ENCODE measurements at places on chromosomes 3 and 15. TPM values are rescaled to one million over a fixed set of nuclear protein-coding genes. Genes with fewer than 3 reads are reported as not detected.

DNA sequence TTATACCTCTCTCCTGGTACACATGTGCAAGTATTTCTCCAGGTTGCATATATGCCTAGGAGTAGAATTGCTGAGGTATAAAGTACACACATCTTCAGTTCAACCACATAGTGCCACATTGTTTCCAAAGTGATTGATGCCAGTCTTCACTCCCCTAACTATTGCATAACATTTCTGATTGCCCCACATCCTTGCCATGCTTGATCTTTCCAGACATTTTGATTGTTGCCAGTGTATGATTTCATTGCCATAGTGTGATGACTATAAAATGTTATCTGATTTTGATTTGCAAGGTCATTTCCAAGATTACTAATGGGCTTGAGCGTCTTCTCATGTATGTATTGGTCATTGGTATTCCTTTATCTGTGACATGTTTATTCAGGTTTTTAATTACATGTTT is 61.1 kb upstream of the MLF1 start:
- H3K27ac ChIP-seq: no peak overlapping the region
- no peak overlapping the region for H3K4me3 ChIP-seq
- DNase-seq: no peak
- H3K27me3 ChIP-seq: no peaks in the 10 kb centered on the region
- no peaks in the 10 kb centered on the region for H3K4me1 ChIP-seq

DNA sequence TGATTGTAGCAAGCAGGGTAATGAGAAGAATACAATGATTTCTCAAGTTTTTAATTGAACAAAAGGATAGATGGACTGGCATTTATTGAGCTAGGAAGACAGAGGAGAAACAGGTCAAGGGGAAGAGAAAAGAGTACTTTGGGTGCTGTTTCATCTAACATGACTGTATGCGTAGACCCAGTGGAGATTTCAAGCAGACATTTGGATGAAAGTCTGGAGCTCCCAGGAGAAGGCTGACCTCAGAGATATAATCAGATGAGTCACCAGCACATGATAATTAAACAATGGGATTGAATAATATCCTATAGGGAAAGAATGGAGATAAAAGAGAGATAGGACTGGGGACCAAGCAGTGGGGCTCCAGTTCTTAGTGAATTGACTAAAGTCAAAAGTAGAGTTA is 194.9 kb downstream of the ARRDC4 start:
- no peak overlapping the region for H3K4me3 ChIP-seq
- DNase-seq: no peak
- H3K27ac ChIP-seq: no peak overlapping the region

DNA sequence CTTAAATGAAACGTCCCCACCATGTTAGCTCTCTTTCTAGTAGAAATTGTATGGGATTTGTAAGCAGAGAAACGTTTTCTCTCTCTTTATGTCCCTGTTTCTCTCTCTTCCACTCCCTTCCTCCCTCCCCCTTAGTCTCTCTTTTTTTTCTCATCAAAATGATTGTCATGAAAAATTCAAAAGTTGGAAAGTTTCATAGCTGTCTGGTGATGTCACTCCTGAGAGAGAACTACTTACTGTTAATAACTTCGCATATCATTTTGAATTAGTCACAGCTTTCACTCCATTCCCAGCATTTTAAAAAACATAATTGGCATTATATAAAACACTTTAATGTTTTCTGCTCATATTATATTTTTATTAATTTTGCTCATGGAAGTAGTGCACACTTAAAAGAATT is 331.1 kb downstream of the C3orf38 start:
- H3K27me3 ChIP-seq: no peaks in the 10 kb centered on the region
- H3K27ac ChIP-seq: no peak overlapping the region
- H3K36me3 ChIP-seq: no peaks in the 10 kb centered on the region
- no peak for DNase-seq
- no peak overlapping the region for H3K4me3 ChIP-seq
- no peaks in the 10 kb centered on the region for H3K4me1 ChIP-seq

DNA sequence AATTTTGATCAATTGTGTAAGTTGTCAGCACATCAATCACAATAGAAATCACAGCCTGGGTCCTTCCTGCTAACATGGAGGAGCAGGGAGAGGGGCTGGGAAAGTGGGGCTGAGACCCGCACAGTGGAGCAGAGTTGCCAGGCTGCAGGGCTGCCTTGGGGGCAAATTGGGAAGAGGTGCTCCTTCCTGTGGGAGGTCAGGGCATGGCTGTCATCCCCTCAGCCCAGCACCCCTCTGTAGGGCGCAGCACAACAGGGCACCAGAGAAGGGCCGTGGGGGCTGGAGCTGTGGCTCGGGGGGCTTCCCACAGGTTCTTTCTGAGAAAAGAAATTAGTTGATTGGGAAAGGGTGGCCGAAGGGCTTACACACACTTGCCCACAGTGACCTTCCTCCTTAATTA is 126.3 kb downstream of the NSMCE3 start:
- H3K4me3 ChIP-seq: no peak overlapping the region
- H3K36me3 ChIP-seq: no peaks in the 10 kb centered on the region
- no peak overlapping the region for H3K27ac ChIP-seq
- peaks cover 11% of the 10 kb centered on the region for H3K4me1 ChIP-seq

DNA sequence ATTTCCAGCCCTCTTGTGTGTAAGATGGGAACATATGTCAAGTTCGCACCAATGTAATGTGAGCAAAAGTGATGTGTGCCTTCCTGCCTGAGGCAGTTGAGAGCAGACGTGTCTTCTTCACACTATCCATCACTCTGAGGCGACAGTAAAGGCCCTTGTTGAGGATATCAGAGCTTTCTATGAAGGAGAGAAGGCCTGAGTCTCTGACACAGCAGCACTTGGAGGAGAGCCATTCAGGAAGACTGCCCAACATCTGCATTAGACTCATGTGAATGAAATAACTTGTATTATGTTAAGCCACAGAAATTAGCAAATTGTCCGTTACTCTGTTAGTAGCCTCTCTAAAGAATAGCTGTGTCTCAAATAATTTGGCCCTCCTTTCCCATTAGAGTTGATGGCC is 108.8 kb upstream of the CCDC54 start:
- DNase-seq: peak; percentile 27
- H3K4me1 ChIP-seq: peaks cover 10% of the 10 kb centered on the region
- no peaks in the 10 kb centered on the region for H3K27me3 ChIP-seq
- no peak overlapping the region for H3K27ac ChIP-seq
- no peak overlapping the region for H3K4me3 ChIP-seq

Gene ARRDC4
- 36.5 TPM for total RNA-seq

DNA sequence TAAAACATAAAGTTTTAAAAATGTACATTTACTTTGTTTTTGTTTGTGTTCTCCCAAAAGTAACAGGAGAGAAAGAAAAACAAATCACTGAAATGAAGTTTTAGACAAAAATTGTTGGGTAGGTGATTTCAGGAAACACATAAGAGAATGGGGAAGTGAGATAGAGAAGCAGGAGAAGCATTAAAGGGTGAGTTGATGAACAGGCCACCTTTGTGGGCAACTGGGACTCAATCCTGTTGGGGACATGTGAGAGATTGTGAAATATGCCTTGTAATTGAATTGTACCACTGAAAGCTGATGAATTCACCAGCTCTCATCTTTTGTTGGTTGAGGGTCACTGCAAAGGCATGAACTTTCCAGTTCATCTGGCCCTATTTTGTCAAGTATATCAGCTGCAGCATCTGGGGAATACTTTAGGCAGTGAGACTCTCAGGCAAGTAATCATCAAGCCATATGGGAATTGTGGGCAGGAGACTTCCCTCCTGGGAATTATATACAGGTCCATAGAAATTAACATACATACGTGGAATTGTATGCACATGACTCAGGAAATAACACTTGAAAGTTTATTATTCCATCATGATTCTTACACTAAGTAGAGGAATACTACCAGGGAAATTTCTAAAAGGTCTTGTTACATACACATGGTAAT is 181.0 kb downstream of the ZBBX start:
- DNase-seq: no peak
- H3K27ac ChIP-seq: no peak overlapping the region
- H3K27me3 ChIP-seq: no peaks in the 10 kb centered on the region
- H3K4me1 ChIP-seq: no peaks in the 10 kb centered on the region
- H3K4me3 ChIP-seq: no peak overlapping the region

DNA sequence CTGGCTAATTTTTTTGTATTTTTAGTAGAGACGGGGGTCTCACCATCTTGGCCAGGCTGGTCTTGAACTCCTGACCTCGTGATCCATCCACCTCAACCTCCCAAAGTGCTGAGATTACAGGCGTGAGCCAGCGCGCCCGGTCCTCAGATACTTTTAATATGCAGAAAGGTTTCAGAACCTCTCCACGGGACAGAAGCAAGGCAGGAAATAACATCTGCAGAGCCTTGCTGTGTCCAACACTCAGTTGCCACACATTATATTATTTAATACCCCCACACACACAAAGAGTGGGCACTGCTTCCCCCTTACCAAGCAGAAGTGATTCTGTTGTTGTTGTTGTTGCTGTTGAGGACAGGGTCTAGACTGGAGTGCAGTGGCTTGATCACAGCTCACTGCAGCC is 28.0 kb downstream of the OSBPL10 start:
- no peak overlapping the region for H3K4me3 ChIP-seq
- H3K27me3 ChIP-seq: no peaks in the 10 kb centered on the region
- DNase-seq: no peak
- H3K27ac ChIP-seq: no peak overlapping the region
- peaks cover 2% of the 10 kb centered on the region for H3K4me1 ChIP-seq

DNA sequence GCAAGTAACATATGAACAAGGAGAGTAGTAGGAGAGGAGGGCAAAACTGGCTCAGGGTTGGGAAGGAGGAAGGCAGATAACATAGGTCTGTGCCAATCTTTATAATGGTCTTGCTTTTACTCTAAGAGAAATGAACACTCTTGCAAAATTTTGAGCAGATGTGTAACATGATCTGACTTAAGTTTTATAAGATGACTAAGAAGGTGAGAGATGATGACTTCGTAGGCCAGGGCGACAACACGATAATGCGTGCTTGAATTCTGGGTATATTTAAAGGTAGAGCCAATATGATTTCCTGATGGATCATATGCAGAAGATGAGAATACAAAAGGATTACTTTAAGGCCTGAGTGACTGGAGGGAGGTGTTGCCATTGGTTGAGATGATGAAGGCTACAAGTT is 265.4 kb upstream of the KCNMB2 start:
- no peaks in the 10 kb centered on the region for H3K4me1 ChIP-seq
- no peaks in the 10 kb centered on the region for H3K27me3 ChIP-seq
- no peaks in the 10 kb centered on the region for H3K36me3 ChIP-seq
- no peak for DNase-seq
